Activated CD4-positive, alpha-beta T cell treated with anti-CD3 and anti-CD28 coated beads, Interleukin-2, amount 50 U/mL, for 24 hours (primary cell): ENCODE measurements at places on chromosomes 2 and 18.

DNA sequence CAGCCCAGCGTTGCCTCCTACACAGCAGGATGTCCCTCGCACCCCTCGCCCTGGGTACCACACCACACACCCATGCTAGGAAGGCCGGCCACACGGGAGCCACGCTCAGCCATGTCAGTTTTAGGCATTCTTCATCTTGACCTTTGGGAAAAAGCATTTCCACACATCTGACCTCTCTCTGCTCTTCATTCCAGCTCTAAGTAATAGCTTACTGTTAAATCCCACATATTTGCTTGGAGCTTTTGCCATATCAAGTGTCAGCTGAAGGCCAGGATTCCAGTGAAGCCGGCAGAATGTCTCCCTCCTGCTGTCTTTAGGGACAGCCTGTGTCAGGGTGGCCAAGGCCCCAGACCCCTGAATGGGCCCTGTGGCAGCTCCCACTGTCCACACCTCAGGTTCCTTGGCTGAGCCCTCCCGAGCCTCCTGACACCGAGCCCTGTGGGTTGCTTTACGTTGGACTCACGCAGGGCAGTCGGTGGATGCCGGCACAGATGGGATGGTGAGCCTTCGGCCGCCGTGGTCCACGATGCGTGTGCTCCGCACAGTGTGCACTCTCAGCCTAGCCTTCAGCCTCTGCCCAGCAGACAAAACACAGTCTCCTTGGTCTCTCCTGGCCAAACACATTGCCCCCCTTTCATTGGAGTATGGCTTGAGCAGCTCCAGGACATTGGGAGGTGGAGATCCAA is 202.0 kb downstream of the SEPTIN10 start:
- no peak for DNase-seq

GRCh38 chr2:180660207-180660606 is 320.2 kb upstream of the UBE2E3 start:
- no peak for DNase-seq

DNA sequence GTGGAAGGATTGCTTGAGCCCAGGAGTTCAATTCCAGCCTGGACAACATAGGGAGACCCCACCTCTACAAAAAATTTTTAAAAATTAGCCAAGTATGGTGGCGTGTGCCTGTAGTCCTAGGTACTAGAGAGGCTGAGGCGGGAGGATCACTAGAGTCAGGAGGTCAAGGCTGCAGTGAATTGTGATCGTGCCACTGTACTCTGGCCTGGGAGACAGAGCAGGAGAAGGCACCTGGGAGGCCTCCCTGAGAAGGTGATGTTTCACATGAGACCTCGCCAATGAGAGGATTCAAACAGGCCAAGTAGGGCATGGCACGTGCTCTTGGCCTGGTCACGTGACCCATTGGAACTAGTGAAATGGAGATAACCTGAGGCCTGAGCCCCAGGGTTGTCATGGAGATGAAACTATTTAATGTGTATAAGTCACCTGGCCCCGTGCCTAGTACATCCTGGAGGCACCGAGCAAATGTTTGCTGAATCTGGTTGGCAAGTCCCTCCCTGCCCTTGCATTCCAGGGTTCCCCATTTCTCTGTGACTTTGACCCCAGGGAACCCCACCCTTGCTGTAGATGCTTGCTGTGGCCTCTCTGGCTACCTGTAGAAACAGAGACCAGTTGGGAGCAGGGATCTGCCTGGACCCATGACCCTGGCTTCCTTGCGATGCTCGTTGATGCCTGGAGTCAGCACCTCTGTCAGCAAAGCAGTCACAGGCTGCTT is 26.1 kb upstream of the ROCK2 start:
- no peak for DNase-seq

DNA sequence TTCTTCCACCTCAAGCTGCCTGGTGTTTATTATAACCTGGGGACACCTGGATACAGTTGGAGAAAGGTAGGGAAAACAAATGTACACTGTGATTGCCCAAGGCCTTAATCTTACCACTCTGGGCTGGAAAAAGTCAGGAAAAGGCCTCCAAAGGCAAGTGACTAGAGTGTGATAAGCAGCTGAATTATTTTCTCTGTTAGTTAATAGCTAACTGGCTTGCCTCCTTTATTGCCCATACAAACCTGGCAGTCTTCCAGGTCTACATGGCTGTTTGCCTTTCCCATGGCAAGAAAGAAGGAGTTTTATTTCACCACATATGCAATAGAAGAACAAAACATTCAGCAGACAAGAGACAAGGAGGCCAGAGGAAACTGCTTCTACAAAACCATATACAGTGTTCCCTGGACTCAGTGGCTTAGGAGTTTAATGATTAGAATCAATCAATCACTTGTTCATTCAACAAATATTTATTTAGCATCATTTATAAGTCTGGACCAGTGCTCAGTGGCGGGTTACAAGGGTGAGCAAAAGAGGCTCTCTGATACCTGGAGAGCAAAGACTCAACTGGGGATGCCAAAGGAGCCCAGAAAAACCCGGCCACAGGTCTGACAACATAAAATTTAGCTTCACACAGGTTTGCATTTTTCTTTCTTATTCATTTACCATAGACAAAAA is 27.5 kb upstream of the SUCLG1 start:
- DNase-seq = no peak

GRCh38 chr18:31723990-31724711 is 36.5 kb downstream of the SLC25A52 start:
- no peak for DNase-seq

- no peak for DNase-seq
Observed at GRCh38 chr2:172673056-172673683, 62.5 kb upstream of the RAPGEF4 start.
